Psoas muscle (tissue), 8 donors: ENCODE measurements at places on chromosomes 5 and 9. TPM values are rescaled to one million over a fixed set of nuclear protein-coding genes. Genes with fewer than 3 reads are reported as not detected.

Gene MCTP1
- polyA plus RNA-seq = 2.2 TPM

Gene PCDHA12
- not detected for polyA plus RNA-seq

Gene LCP2
- polyA plus RNA-seq = 1.8 TPM

Gene CYLC2
- polyA plus RNA-seq = not detected

Gene AK8
- not detected for polyA plus RNA-seq

Gene MEGF10
- 0.68 TPM for polyA plus RNA-seq

Gene GTF3C4
- 3.8 TPM for polyA plus RNA-seq

Gene FBP1
- polyA plus RNA-seq = 0.83 TPM

Gene GOLM1
- 4.6 TPM for polyA plus RNA-seq

Gene ZNF300
- polyA plus RNA-seq = 0.68 TPM

Gene PCSK1
- polyA plus RNA-seq = 0.17 TPM

Gene IL5
- polyA plus RNA-seq = not detected
